ENCODE measurements at places on chromosomes 12 and 14.

- no peak for DNase-seq
Measured at GRCh38 chr12:31021181-31021580, 52.5 kb upstream of the DDX11 start.

DNA sequence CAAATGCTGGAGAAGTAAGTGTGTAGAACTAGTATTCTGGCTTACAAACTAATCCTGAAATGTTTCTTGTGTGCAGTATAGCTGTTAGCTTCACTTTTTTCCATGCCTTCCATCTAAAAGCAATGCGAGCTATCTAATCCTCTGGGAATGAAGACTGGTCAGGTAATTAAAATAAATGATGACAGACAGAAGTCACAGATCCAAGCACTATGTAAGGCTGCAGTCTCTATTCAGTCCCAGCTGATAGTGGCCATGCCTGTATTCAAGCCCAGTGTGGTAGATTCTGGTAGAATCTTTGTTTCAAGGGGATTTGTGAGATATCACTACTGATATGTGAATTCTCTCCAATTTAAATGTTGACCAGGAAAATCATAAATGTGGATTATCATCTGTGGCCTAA lies 637.2 kb downstream of the TMTC2 start:
- no peak for DNase-seq

DNA sequence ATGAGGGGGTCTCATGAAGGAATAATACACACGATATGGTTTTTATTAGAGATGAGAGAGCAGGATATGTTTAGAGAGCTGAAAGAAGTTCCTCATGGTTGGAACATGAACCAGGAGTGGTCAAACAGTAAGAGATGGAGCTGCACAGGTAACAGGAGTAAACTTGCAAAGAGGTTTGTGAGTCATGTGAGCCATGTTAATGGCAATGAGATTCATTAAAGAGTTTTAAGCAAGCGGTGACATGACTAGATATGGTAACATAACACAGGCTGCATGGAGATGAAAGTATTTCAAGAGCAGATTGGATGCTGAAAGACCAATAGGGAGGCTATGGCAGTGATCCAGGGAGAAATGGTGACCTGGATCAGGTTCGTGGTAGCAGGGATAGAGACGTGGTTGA lies 62.6 kb upstream of the SSTR1 start:
- DNase-seq: no peak

DNA sequence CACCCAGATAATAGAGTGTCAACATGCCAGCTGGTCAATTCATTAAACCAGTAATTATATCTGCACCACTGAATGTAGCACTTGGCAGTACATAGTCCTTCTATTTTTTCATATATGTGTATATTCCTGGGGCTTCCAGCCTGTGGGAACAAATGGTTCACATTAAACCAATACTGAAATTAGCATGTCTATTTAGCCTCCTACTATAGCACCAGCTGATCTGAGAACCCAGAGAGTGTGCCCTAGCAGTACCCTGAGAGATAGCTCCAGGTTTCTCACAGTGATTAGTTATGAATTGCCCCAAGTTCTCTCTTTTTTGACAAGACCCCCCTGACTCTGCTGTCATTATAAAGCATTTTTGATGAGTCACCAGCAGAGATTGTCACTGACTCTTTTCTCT lies 1097.3 kb upstream of the FLRT2 start:
- no peak for DNase-seq

- DNase-seq: no peak
Measured at GRCh38 chr12:117311-117710, 50.7 kb downstream of the IQSEC3 start.

DNA sequence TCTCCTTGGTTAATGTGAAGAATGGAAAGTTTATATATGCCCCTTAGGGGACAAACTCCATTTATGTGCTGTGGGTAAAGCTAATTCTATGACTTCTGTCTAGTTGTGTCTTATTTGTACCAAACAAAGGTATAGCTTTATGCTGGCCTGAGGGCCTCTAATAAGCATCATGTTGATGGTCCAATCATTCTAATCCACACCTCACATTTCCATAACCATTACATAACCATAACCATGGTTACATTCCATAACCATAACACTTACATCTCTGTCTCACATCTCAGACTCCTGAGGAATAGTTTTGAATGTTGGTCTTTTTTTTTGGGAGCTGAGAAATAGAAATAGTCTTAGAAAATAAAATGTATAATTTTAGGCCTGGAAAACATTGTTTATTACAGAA lies 1097.1 kb downstream of the FLRT2 start:
- no peak for DNase-seq

DNA sequence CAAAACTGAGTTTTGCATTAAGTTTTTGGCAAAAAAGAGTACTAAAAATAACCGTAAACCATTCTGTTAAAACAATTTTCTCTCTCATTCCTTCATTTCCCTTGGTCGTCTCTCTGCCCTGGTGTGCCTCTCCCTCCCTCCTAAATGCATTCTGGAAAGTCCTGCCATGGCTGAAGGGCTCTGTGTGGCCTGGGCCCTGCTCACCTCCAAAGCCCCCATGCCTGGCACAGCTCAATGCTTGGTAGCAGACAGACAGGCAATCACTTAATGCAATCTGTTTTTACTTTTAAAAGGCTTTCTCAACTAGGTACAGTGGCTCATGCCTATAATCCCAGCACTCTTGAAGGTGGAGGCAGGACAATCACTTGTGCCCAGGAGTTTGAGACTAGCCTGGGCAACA lies 47.8 kb downstream of the CDC42BPB start:
- no peak for DNase-seq

- no peak for DNase-seq
Measured at GRCh38 chr14:24283796-24284460, 12.5 kb upstream of the RABGGTA start.

DNA sequence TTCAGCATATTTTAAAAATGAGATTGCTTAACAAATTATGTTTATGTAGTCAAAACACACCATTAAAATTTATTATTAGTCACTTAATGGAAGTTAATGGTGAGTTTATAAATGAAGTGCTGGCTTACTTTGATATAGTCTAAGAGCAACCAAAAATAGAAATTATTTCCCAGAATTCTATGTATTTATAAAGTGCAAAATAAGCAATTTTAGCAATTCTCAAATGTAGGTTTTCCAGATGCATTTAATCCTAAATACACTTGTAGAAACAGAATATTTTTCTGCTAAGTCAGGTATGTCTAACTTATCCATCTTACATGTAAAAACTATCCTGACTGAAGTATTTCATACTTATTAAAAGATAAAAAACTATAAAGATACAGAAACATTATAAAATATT lies 11.2 kb downstream of the LMO3 start:
- no peak for DNase-seq

DNA sequence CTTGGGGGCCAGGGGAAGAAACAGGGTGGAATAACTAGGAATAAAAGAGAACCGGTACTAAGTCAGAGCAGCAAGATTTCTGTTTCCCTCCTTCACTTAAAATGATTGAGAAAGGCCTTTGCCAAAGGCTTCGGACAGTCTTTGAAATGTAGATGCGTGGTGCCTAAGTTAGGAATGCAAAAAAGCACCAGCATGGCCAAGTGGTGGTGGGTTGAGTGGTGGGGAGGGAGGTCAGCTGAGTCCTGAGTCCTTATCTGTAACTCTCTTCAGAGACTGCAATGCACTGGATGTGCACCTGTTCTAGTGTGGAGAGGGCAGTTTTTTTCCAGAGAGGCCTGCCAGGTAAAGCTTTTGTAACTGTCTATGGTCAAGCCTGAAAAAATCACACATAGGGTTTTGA lies 919.9 kb downstream of the FSCB start:
- DNase-seq: no peak

DNA sequence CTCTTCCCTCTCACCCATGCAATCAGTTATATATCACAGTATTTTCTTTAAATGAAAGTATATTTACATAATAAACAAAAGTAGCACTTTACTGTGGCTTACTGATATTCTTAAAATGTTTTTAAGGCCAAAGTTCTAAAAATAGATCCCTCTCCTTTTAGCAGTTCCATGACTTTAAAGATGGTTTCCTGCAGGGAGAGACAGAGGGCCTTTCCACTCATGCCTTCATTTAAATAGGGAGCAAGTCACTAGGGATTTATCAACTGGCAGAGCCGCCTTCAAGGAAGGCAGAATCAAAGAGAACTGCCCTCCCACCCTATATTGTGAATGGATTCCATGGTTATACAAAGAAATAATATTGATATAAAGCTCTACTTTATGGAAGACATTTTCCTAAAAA lies 55.5 kb downstream of the DUSP16 start:
- no peak for DNase-seq

DNA sequence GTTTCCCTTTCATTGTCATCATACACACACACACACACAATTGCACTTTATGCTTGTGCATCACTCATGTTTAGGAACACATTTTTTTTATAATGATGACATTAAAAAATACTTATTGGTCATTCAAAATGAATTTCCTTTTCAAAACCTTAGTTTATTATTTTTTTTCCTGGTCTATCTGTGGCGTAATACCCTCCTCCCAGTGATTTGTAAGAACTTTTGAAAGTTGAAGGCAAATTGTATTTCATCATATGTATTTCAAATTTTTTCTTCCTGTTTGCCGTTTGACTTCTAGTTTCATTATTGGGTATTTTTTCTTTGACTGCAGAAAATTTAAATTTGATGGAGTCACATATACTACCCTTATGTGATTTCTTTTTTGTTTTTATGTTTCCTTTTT lies 2.5 kb upstream of the LRRK2 start:
- no peak for DNase-seq

GRCh38 chr12:56914256-56914655 lies 20.0 kb downstream of the SDR9C7 start:
- DNase-seq: no peak

GRCh38 chr12:89706986-89707702 lies 1.5 kb downstream of the ATP2B1 start:
- DNase-seq: no peak

DNA sequence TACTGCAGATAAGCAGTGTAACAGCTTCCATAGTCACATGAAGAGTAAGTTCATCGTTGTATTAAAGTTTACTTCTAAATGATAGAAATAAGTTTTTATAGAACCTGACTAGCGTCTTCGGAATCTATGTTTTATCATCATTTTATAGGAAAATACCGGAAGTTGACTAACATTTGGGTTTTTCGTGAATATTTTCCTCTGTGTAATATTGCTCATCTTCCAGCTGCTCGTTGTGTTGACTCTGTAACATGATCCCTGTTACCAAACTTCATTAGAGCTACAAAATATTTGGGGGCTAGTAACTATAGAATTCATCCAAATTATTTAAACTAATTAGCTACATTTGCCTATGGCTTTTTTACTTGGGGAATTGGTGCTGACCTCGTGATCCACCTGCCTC lies 37.2 kb downstream of the DDX51 start:
- no peak for DNase-seq

- peak; percentile 68 for DNase-seq
Measured at GRCh38 chr14:70655110-70655826, 13.6 kb downstream of the TTC9 start.

GRCh38 chr12:100745378-100746071 lies 49.1 kb upstream of the ANO4 start:
- no peak for DNase-seq

DNA sequence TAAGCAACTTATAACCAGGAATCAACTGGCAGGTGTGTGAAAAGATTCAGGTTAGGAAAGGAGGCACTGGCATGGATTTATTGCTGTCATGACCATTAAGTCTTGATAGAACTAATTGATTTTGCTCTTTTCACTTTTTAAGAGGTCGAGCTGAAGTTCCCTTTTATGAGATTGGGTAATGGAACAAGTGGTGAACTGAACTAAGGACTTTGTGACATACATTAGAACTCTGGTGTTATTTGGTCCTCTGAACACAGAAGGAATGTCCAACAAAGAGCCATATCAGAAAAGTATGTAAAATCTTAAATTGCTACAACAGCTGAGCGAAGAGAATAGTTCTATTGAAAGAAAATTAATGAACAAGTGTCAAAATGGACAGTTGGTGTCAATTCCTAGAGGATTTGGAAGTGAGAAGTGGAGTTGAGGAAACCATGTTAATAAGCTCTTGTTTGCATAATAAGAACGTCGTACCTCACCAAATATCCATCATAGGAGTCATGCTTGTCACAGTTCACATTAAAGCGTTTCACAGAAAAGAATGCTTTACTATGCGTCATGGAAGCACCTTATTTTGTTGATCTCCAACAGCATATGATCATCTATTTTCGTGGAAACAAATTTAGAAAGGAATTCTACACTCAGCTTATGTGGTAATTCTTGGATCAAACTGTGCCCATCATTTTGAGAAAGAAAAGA lies 8.4 kb upstream of the MYF6 start:
- no peak for DNase-seq

GRCh38 chr14:88791629-88792472 lies 902 bp downstream of the EML5 start:
- peak; percentile 25 for DNase-seq

- no peak for DNase-seq
Measured at GRCh38 chr12:77615332-77615731, 215.4 kb upstream of the NAV3 start.

DNA sequence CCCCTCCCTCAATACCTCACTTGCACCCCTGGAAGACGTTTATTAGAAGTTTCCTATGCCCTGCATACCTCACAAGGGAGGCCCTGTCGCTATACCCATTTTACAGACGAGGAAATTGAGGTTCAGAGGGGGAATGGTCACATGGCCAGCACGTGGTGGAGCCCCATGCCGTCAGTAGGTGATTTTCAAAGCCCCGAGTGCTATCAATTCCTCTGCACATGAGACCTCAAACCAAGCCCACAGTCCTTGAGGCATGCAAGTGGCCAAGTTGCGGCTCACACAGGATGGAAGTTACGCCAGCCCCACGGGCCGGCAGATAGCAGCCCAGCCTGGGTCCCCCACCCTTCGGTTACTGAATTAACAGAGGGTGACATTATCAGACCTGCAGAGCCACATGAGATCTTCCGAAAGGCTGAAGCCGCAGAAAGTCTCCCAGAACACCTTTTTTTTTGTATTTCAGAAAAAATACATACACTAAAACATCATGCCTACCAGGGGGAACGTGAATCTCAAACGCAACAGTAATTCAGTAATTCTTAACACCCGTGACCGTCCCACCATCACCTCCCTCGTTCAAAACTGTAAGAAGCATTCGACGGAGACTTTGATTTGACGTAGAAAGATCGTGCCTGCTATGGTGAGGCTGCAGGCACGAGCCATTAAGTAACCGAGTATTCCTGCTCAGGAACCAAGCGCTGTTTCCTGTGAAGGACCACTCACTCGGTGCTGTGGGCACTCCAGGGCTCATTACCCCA lies 129.0 kb downstream of the RFLNA start:
- DNase-seq: no peak

DNA sequence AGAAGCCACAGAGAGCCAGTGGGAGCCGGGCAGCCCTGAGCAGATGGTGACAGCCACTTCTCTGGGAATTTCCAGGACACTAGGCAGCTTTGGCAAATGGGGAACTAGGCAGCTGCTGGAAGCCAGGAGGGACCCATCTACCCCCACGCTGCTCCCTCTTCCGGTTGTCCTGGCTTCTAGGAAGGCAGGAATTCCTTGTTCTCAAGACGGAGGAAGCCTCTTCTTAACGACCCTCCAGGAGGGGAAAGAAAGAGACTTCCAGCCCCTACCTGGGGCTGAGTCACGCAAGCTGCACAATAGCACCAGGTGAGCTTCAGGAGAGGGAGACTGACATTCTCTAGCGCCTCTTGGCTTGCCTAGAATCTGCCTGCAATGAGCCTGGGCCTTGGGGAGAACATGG lies 141.5 kb downstream of the ANO2 start:
- DNase-seq: no peak

GRCh38 chr12:43237238-43237879 lies 314.6 kb downstream of the ADAMTS20 start:
- no peak for DNase-seq

- DNase-seq: no peak
Measured at GRCh38 chr12:102960766-102961465, 3.4 kb downstream of the ASCL1 start.
